GM12878 (cell line): ENCODE measurements at places on chromosomes 5 and 9.

GRCh38 chr5:125587631-125588030, 835.6 kb upstream of the GRAMD2B start:
- DNase-seq = no peak
- no peak overlapping the region for H3K4me3 ChIP-seq
- H3K4me1 ChIP-seq = no peaks in the 10 kb centered on the region
- no peaks in the 10 kb centered on the region; the same call in 1 of the 2 replicates for H3K27me3 ChIP-seq
- H3K36me3 ChIP-seq = no peaks in the 10 kb centered on the region

GRCh38 chr9:112503170-112503569, 16.5 kb downstream of the KIAA1958 start:
- H3K36me3 ChIP-seq = no peaks in the 10 kb centered on the region
- no peak overlapping the region for H3K27ac ChIP-seq
- DNase-seq = no peak
- H3K4me3 ChIP-seq = no peak overlapping the region
- H3K4me1 ChIP-seq = no peaks in the 10 kb centered on the region
- no peaks in the 10 kb centered on the region for H3K27me3 ChIP-seq

GRCh38 chr5:180648658-180649296, 623 bp downstream of the FLT4 start:
- H3K27me3 ChIP-seq = peaks cover 6% of the 10 kb centered on the region
- H3K36me3 ChIP-seq = no peaks in the 10 kb centered on the region
- H3K27ac ChIP-seq = no peak overlapping the region
- H3K4me3 ChIP-seq = no peak overlapping the region
- DNase-seq = no peak

DNA sequence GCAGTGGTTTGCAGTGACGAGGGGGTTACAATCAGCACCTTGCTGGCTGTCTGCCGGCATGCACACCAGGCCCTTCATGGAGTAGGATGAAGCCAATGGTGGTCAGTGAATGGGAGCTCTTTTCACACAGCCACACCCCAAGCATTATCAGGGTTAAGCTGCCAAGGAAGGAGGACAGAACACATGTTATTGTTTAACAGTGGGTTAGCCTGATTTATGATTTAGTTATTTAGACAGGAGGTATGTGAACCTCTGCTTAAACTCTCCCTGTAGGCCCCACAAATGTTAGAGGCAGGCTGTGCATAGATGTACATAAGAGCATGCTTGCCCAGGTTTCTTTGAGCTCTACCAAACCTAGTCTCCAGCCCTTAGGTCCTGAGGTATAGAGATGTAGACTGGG, 262.9 kb downstream of the SPOCK1 start:
- no peaks in the 10 kb centered on the region for H3K4me1 ChIP-seq
- no peak for DNase-seq
- no peaks in the 10 kb centered on the region for H3K36me3 ChIP-seq
- H3K27me3 ChIP-seq = no peaks in the 10 kb centered on the region
- H3K27ac ChIP-seq = no peak overlapping the region
- H3K4me3 ChIP-seq = no peak overlapping the region

GRCh38 chr5:21070858-21071257, 1082.9 kb upstream of the CDH18 start:
- DNase-seq = no peak
- H3K4me3 ChIP-seq = no peak overlapping the region
- H3K36me3 ChIP-seq = no peaks in the 10 kb centered on the region
- no peaks in the 10 kb centered on the region for H3K4me1 ChIP-seq
- H3K27ac ChIP-seq = no peak overlapping the region

- no peak overlapping the region for H3K4me3 ChIP-seq
- H3K27me3 ChIP-seq = no peaks in the 10 kb centered on the region
- no peak for DNase-seq
- no peak overlapping the region for H3K27ac ChIP-seq
- H3K36me3 ChIP-seq = no peaks in the 10 kb centered on the region
- no peaks in the 10 kb centered on the region for H3K4me1 ChIP-seq
These were observed 9.1 kb downstream of the SARDH start for GRCh38 chr9:133728856-133729616.

DNA sequence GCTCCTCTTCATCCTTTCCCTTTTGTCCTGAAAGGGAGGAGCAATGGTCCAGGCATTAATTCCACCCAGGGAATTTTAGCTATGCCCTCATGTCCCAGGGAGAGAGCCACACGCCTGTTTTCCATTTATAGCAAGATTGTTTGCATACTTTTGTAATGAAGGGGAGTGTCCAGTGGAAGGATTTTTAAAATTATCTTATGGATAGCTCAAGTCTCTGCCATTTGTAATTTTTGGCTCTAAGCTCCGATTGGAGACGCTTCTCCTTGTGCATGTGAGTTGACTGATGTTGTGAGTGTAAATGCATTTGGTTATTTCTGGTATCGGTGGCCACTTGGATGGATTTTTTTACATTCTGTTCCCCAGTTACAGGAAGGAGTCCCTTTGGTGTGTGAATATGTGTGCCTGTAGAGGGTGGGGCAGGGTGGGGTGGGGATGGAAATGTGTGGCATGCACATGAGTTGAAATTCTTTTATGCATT, 7.2 kb upstream of the RPL26L1 start:
- no peak overlapping the region for H3K4me3 ChIP-seq
- no peaks in the 10 kb centered on the region for H3K4me1 ChIP-seq
- no peak for DNase-seq
- no peak overlapping the region for H3K27ac ChIP-seq

DNA sequence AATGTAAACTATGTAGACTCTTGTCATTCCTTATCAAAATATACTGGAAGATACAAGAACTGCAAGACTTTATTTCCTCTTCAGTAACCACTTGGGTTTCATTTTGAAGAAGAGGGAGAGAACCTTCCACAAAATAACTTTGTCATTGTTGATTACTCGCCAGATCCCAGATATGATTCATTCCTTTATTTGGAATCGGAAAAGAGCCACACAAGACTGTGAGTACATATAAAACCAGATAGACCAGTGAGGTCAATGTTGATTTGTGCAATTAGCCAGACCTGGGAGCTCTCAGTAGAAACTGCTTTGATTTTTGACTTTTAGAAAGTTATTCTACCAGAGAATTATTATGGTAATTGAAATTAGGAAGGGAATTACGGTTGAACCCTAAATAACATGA, 146.1 kb downstream of the TMEM167A start:
- no peaks in the 10 kb centered on the region for H3K4me1 ChIP-seq
- no peaks in the 10 kb centered on the region for H3K27me3 ChIP-seq
- H3K36me3 ChIP-seq = no peaks in the 10 kb centered on the region
- DNase-seq = no peak

GRCh38 chr5:102802708-102803458, 47.8 kb downstream of the PAM start:
- no peaks in the 10 kb centered on the region for H3K4me1 ChIP-seq
- DNase-seq = no peak
- no peaks in the 10 kb centered on the region for H3K36me3 ChIP-seq
- no peak overlapping the region for H3K27ac ChIP-seq

DNA sequence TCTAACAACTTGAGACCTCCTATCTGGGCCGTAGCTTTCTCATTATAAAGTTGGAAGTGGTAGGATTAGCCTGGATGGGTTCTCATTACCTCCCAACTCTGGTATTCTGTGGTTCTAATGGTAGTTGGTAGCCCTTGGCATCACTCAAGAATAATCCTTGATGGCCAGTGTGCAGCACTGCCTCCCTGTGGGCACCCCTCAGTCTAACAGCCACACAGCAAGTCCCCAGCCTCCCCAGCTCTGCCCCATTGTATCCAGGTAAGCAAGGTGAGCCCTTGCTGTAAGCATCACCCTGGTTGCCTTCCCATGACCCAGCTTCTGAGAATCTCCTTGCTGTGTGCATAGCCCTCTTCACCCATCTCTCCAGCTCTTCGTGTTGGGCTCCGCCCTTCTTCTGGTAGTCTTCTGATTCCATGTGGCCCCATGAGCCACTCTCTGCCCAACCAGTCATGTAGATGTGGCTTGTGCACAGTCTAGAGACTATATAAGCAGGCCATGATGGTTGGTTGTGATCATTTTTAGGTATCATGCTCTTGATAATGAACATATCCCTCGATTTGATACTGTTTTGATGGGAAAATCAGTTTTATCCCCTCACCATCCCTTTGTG, 57.6 kb upstream of the GRHPR start:
- H3K4me3 ChIP-seq = no peak overlapping the region
- DNase-seq = no peak

- H3K27ac ChIP-seq = no peak overlapping the region
- H3K36me3 ChIP-seq = no peaks in the 10 kb centered on the region
- no peaks in the 10 kb centered on the region for H3K4me1 ChIP-seq
- no peak overlapping the region for H3K4me3 ChIP-seq
These were observed 92.4 kb upstream of the CDH10 start for GRCh38 chr5:24737163-24737562.

- DNase-seq = no peak
- H3K4me3 ChIP-seq = no peak overlapping the region
- H3K27me3 ChIP-seq = no peaks in the 10 kb centered on the region
- H3K36me3 ChIP-seq = no peaks in the 10 kb centered on the region
- no peaks in the 10 kb centered on the region for H3K4me1 ChIP-seq
- H3K27ac ChIP-seq = no peak overlapping the region
These were observed 2222.7 kb upstream of the WWC1 start for GRCh38 chr5:166068547-166069335.

DNA sequence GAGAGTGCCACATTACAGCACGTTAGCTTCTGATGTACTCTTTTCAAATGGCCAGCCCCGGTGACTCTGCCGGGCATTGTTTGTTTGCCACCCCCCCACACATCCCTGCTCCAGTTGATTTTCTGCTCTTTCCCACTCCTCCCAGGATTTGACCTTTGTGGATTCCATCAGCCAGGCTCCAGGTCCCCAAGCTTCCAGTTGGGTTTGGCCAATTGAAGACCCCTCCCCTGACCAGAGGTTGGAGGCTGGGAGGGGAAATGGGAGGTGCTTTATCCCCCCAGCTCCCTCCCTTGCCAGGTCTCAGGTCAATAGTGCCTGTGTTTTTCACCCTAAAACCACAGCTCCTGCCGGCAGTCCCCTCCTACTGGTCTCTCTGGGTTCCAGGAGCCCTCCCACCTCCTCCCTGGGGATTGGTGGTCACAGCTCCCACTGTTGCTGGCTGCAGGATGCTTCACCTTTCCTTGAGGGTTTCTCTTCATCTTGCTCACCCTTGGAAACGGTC, 34.9 kb downstream of the IRF1 start:
- H3K4me1 ChIP-seq = peaks cover 59% of the 10 kb centered on the region
- 0 out of 2 replicates have a peak overlapping the region, but pooled peaks have one; percentile 13 for H3K4me3 ChIP-seq
- H3K27me3 ChIP-seq = no peaks in the 10 kb centered on the region
- DNase-seq = no peak
- peaks cover 18% of the 10 kb centered on the region for H3K36me3 ChIP-seq

DNA sequence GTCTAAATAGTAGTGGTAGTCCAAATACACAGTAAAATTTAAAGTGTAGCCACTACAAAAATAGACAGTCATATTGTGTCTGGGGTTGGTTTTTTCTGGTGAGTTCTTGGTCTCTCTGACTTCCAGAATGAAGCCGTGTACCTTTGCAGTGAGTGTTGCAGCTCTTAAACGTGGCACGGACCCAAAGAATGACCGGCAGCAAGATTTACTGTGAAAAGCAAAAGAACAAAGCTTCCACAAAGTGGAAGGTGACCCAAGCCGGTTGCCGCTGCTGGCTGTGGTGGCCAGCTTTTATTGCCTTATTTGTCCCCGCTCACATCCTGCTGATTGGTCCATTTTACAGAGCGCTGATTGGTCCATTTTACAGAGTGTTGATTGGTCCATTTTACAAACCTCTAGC, 188.7 kb downstream of the ZNF608 start:
- H3K36me3 ChIP-seq = no peaks in the 10 kb centered on the region
- DNase-seq = no peak
- H3K27ac ChIP-seq = no peak overlapping the region
- H3K27me3 ChIP-seq = no peaks in the 10 kb centered on the region
- H3K4me1 ChIP-seq = no peaks in the 10 kb centered on the region
- no peak overlapping the region for H3K4me3 ChIP-seq

- no peak overlapping the region for H3K27ac ChIP-seq
- DNase-seq = no peak
- no peaks in the 10 kb centered on the region for H3K36me3 ChIP-seq
- no peaks in the 10 kb centered on the region for H3K27me3 ChIP-seq
- H3K4me1 ChIP-seq = no peaks in the 10 kb centered on the region
These were observed 95.3 kb upstream of the SLC27A6 start for GRCh38 chr5:128869970-128870369.

DNA sequence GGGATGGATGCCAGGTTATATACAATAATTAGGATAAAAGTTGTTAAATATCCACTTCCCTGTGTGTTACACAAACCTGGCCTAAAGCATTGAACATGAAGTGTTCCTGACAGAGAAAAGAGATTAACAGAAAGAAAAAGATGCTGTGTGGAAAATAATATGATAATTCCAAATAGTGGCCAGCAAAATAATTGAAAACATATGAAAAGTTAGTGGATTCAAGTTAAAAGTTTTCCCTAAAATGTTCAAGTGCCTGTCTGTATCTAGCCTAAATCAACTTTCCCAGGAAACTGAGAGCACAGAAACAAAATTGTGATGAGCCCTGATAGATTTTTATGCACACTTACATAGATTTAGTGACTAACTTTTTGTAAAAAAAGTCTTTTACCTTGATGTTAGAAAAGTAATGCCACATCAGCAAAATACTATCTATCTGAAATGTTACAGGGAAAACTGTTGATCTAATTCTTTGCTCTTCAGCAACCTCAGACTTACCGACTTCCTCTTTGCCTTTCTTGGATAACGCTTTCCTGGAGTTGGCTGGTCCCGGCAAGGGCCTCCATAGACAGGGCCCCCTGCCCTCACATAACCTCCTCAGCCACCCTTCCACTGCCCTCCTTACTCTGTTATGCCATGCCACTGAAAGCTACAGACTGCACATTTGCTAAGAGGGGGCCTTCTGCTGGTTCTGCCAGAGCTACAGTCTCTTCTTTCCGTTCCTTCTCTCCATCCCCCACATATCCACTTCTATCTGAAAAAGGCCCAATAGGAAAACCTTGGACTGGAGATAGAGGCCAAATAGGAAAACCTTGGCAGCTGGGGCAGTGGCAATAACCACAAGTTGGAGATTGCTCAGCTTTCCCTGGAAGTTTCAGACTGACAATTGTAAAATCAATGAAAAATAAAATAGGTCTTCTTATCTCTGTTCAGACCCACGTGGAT, 44.4 kb downstream of the ZNF474 start:
- no peak for DNase-seq

- no peak overlapping the region for H3K4me3 ChIP-seq
- no peaks in the 10 kb centered on the region for H3K4me1 ChIP-seq
- no peak overlapping the region for H3K27ac ChIP-seq
- no peak for DNase-seq
- no peaks in the 10 kb centered on the region; the same call in 1 of the 2 replicates for H3K27me3 ChIP-seq
These were observed 37.4 kb downstream of the GLT6D1 start for GRCh38 chr9:135601988-135602387.

GRCh38 chr5:127041571-127041970, 11.2 kb upstream of the MARCHF3 start:
- DNase-seq = no peak
- no peaks in the 10 kb centered on the region; the same call in 1 of the 2 replicates for H3K36me3 ChIP-seq

DNA sequence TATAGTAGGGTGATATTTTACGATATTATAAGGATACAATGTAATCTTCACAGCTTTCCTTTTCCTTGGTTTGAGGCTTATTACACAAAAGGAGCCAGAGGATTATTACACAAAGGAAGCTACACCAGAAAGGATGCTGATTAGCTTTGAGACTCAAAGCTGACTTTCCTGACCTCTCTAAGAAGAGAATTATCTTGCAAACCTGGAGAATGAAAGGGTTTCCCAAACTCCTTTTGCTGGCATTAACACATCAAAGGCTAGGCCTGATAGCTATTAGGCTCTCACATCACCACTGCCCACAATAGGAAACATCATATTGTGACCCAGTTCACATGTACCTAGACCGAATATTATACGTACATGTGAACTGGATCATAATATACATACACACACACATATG, 34.2 kb upstream of the CHD1 start:
- no peak overlapping the region for H3K27ac ChIP-seq
- H3K27me3 ChIP-seq = no peaks in the 10 kb centered on the region
- H3K36me3 ChIP-seq = no peaks in the 10 kb centered on the region
- H3K4me3 ChIP-seq = no peak overlapping the region
